Inflammatory macrophage (primary cell): ENCODE measurements at places on chromosomes 1 and 21.

DNA sequence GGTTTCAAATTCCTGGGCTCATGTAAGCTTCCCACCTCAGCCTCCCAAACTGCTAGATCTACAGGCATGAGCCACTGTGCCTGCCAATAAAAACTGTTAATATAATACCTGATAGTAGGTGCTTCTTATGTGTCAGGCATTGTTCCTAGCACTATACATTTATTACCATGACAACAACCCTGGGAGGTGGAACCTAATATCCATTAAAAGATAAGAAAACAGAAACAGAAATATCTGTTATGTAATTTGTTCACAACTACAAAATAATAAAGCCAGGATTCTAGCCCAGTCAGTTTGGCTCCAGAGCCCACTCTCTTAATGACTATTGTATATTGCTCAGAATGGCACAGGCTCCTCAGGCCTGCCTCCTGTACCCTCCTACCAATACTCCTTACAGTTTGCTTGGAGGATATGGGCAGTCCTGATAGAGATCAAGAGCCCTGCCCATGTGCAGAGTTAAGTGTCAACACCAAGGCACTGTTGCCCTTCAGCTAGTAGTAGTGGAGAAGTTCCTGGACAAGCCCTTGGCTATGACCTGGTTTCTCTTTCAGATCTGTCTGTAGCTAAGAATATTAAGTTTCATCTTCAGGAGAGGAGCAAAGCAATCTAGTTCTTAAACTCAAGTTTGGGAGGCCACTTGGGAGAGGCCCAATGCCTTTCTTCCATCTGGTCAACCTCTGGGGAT lies 22.4 kb downstream of the RPL5 start:
- DNase-seq, result no peak

- no peak for DNase-seq
Observed at GRCh38 chr1:151960780-151961513, 32.7 kb downstream of the S100A10 start.

GRCh38 chr1:43747736-43748135 lies 40.4 kb downstream of the ST3GAL3 start:
- DNase-seq, result no peak

- DNase-seq, result no peak
Observed at GRCh38 chr1:191675856-191676783, 482.1 kb upstream of the RGS18 start.

- no peak for DNase-seq
Observed at GRCh38 chr1:100476735-100477290, 61.1 kb upstream of the GPR88 start.
